AG10803 (cell line): ENCODE measurements at places on chromosomes 3 and 15.
A peak's percentile ranks its signal among the peaks of the same experiment; 100 is the strongest.

- peak; percentile 80 for DNase-seq
Observed at GRCh38 chr15:84840741-84841429, 23.7 kb downstream of the ALPK3 start.

DNA sequence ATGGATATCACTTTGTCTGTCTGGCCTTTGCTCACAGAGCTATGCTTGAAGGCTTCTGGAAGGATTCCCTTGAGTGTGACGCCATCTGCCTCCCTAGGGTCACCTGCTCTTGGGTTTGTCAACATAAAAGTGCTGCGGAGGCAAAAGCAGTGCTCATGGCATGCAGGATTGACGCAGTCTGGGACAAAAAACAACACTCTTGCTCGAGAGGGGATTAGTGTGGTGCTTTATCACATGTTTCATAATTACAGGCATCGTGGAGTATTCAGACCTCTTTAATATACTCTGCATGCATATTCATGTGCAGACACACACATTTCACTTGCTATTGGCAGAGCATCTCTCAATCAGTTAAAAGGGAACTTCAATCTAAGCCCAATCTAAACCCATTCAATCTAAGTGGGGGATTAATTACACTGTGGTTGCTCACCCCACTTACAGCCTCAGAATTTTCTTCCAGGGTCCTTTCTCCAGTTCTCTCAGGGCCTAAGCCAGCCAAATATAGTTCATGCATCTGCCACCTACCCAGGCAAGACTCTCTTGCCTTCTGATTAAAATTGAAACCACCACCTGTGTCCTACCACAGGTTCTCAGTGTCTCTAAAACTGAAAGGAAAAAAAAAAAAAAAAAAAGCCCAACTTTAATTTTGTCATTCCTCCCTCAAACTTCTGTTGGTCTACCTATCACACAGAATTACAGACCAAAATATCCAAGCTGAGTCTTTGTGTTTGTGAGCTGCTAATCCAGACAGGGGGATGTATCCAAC, 75.6 kb downstream of the BFSP2 start:
- DNase-seq: no peak

DNA sequence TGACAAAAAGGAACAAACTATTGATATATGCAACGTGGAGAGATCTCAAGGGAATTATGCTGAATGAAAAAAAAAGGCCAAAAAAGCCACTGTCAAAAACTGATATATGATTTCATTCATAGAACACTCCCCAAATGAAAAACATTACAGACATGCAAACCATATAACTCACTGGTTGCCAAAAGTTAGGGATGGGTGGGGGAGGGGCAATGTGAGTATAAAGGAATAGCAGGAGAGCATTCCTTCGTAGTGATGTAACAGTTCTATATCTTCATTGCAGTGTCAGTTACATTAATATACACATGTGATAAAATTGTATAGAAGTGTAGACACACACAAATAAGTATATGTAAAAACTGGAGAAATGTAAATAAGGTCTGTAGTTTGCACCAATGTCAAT, 12.2 kb downstream of the GBE1 start:
- DNase-seq: no peak

- no peak for DNase-seq
Observed at GRCh38 chr15:47900751-47901150, 183.4 kb downstream of the SEMA6D start.

- no peak for DNase-seq
Observed at GRCh38 chr3:135050536-135050935, 255.5 kb downstream of the EPHB1 start.

DNA sequence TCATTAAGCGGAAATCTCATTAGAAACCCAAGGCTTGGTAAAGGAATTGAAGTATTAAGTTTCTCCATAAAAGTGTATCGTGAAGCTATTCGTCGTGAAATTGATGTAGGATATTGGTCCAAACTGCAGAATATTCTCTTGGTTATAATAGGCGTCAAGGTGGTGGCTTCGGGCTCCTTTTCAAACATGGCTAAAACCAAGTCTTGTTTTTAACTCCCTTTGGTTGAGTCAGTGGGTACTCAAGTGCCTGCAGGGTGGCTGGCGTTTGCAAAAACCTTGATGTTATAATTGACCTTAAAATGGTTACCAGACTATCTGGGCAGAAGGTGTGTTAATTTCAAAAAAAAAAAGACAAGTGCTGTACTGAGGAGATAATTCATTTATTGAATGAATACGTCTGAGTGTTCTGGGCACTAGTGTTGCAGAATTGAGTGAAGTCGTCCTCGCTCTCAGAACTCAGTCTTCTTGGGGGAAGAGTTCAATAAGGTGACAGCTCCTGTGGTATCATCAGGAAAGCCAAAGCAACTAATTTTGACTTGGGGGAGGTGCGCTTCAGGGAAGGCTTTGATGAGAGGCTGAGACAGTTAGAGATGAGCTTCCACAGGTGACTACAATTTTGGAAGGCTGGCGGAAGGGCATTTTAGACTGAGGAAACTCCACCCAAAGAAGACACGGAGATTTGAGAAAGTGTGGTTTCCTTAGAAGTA, 1.5 kb downstream of the UBE2Q2 start:
- no peak for DNase-seq

GRCh38 chr15:88401251-88401995, 65.8 kb downstream of the MRPL46 start:
- no peak for DNase-seq

DNA sequence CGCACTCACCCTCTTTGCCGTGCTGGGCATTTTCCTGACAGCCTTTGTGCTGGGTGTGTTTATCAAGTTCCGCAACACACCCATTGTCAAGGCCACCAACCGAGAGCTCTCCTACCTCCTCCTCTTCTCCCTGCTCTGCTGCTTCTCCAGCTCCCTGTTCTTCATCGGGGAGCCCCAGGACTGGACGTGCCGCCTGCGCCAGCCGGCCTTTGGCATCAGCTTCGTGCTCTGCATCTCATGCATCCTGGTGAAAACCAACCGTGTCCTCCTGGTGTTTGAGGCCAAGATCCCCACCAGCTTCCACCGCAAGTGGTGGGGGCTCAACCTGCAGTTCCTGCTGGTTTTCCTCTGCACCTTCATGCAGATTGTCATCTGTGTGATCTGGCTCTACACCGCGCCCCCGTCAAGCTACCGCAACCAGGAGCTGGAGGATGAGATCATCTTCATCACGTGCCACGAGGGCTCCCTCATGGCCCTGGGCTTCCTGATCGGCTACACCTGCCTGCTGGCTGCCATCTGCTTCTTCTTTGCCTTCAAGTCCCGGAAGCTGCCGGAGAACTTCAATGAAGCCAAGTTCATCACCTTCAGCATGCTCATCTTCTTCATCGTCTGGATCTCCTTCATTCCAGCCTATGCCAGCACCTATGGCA, 41.1 kb upstream of the CSTA start:
- DNase-seq: no peak

GRCh38 chr3:194067949-194068362, 68.0 kb upstream of the HES1 start:
- peak; percentile 7 for DNase-seq

DNA sequence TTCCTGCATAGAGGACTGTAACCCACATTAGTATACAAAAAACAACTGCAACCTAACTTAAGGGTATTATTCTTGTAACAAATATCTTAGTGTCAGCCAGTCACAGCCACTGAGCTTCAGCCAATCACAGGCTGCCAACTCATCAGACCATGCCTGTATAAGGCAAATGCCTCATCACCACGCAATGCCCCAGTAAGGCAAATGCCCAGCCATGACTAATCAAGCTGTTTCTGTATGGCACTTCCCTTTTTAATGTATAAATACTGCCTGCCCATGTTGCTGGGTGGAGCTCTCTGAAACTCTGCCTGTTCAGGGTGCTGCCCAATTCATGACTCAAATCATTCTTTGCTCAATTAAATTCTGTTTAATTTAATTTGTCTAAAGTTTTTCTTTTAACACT, 18.4 kb upstream of the GABRA5 start:
- no peak for DNase-seq

GRCh38 chr3:186746008-186746407, 28.8 kb downstream of the KNG1 start:
- DNase-seq: peak; percentile 83

DNA sequence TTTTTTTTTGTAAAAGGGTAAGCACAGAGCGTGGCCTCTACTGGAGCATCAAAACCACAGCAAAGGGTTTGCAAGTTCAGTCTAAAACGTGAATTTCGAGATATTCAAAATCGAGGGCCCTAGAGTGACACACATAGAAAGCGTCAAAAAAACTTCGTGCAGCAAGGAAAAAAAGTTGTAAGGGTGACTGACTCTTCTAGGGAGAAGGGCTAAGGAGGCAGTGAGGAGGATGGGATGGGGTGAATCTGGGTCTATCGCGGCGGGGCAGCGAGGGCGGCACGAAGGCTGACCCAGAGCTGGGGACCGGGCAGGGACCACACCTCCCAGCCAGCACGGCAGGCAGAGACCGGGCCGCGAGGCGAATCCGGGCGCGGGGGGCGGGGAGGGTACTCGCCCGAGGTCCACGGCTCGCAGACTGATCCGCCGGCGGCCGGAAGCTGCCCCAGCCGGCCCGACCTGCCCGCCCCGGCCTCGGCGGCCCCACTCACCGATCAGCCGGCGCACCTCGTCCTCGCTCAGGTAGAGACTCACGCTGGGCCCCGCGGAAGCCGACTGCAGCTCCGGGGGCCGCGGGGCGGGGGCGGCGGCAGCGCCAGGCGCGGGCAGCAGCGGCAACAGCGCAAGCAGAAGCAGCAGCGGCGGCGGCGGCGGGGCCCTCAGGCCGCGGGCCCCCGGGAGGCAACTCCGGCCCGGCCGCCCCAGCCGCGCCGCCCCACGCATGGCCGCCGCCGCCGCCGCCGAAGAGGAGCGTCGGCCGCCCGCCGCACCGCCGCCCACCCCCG, 533 bp downstream of the RYK start:
- peak; percentile 40 for DNase-seq

DNA sequence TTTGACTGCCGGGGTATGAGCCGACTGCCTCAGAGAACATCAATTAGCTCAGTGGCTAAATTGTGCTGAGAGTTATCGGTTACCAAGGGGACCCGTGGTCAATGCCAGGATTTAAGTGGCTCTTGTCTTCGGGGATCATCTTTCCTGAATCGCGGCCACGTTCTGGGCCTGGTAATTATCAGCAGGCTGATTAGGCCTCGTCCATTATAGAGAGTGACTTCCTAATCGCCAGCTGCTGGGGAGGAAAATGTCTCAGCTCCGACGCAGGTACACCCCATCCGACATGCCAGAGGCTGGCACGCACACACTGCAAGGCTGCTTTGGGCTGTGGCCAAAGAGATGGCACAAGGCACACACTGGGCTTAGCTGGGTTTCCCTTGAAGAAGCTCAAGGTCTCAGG, 10.6 kb downstream of the TRH start:
- no peak for DNase-seq

DNA sequence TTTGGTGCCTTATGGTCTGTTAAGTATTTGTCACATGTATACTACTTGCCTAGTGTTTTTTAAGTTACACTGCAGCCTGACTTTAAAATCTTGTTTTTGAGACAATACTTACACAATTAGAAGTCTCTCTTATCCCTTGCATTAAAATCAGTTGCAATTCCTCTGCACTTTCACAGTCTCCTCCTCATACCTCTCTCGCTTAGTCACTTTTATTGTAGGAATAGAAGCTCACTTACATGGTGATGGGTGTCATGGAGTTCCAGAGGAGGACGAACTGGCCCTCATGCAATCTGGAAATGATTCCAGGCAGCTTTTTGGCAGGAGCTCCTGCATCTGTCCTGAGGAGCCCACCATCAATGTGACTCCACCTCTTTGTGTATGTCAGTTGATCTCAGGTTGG, 238.4 kb upstream of the TBC1D5 start:
- DNase-seq: peak; percentile 11

GRCh38 chr3:182241766-182242488, 530.2 kb downstream of the SOX2 start:
- DNase-seq: peak; percentile 8

GRCh38 chr3:60434950-60435349, 816.3 kb downstream of the FHIT start:
- no peak for DNase-seq

GRCh38 chr3:96430079-96430478, 384.3 kb upstream of the EPHA6 start:
- DNase-seq: no peak

DNA sequence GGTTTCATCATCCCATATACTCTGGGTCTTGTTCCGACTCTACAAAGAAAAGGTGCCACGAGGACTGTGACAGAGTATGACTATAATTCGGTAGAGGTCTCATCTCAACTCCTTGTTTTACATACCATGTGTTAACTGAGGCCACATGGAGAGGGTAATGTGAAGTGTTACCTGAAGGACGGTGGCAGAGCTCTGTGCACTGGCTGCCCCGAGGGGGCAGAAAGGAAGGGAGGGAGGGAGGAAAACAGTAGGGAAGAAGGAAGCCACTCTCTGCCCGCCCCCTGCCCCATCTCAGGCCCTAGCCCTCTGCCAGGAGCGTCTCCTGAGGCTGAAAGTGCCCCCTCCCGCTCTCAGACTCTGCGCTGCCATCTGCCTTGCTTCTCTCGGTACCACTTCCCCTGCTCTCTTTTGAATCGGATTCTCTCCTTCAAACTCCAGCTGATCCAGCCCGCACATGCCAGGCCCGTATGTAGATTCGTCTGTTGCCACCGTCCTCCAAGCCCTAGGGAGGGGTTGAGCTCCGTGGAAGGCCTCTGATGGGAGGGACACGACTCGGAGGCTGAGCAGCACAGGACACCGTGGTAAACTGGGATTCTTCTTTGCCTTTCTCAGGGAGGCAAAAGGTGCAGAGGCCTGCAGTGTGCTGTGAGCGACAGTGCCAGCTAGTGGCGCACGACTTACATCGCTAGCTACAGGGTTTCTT, 70.5 kb upstream of the ATP10A start:
- peak; percentile 87 for DNase-seq

DNA sequence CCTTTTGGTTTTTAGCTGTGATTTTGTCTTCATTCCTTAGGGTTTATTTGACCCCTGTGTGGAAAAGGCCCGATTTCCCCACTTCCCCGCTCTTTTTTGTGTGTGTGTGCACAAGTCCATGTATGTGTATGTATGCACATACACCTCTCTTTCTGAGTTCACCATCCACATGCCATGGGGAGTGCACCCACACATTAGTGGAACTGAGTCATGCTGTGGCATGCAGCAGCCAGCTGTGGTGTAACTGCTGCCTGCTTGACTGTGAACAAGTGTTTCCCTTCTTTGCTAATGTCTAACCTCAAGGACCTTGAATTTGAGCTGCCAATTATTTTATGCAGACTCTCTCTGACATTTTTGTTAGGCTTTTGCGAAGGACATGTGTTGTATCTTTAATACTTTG, 434.9 kb upstream of the TPM1 start:
- DNase-seq: peak; percentile 78

DNA sequence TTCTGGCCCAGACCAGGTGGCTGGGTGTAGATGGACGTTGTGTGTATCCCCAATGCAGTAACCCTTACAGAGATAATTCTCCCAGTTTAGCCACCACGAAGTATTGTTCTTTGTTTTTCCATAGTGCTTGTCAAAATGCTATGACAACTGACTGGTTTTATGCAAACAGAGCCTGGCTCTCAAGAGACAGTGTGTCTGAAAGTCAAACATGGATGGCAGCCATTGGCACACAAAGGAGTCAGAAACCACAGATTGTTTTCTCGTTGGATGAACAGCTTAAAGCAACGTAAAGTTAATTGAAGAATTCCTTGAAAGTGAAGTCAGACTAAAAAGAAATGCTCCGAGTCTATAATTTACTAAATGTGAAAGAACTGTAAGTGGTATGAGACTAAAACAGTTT, 91.2 kb downstream of the FILIP1L start:
- DNase-seq: peak; percentile 93

- no peak for DNase-seq
Observed at GRCh38 chr3:116476691-116477090, 31.4 kb upstream of the LSAMP start.

GRCh38 chr15:26864664-26865191, 2.1 kb upstream of the GABRA5 start:
- peak; percentile 58 for DNase-seq

GRCh38 chr15:92801774-92802464, 98.2 kb upstream of the CHD2 start:
- peak; percentile 97 for DNase-seq
